ENCODE measurements at places on chromosomes 5 and 9.

GRCh38 chr9:124708074-124708473 lies 63.0 kb downstream of the NR6A1 start:
- DNase-seq, result no peak

GRCh38 chr5:74373076-74373475 lies 267.5 kb downstream of the ENC1 start:
- DNase-seq, result no peak

DNA sequence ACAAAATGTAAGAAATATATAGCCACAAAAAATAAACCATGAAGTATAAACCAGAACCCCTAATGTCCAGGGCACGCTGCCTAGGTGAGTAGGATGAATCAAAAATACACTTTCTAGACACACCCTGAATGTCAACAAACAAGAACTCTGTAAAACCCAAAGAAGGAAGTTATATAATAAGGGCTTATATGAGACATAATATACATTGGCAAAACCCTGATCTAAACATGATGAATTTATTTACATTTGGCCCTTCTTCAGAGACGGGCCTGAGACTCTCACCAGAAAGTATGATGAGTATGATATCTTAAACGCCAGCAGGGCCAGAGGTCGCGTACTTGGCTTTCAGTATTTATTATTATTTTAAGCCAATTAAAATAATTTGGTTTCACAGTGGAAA lies 125.1 kb upstream of the FST start:
- no peak for DNase-seq

DNA sequence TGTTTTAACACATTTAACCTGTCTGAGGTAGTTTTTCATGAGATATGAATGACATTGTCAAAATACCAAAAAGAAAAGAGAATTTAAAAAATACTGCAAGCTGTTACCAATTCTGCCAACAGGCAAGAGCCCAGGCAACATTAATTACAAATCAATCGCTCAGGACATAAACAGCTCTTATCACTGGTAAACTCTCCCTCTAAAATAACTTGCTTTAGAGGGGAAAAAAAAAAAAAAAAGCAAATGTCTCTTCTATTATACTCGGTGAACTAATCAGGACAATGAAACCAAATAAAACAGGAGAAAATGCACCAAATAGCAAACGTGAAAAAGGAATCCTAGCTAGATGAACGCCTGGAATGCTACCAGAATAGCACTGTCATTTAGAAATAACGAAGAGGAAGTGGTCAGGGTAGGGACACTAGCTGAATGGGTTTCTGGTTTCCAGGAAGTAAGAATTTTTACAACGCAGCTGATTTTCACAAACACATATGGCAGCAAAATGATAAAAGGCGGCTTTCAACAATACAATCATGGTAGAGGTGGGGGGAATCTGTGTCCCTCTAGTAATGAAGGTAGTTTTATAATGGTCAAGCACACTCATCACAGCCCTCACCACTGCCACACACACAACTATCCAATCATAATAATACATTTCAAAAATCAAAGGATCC lies 94.9 kb downstream of the DENND1A start:
- DNase-seq, result peak; percentile 30

- DNase-seq, result no peak
Measured at GRCh38 chr5:24331531-24331930, 313.2 kb downstream of the CDH10 start.

Measured in RPMI8226 (cell line).